ENCODE measurements at places on chromosomes 7 and 10.

DNA sequence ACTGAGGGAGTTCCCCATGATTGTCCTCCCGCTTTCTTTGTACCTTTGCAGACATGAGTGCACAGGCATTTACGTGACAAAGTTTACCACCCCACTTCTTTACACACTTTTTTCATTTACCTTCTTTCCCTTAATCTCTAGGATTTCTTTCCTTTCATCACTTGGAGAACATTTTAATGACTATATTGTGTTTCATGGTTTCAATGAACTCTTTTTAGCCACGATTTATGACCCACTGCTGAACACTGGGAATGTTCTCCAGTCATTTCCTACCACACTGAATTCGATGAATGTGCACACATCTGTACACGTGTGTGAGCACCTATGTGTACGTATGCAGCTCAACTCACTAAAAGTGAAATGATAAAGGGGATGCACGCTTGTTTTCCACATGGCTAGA lies 371.7 kb upstream of the IGFBP3 start:
- no peak for DNase-seq

DNA sequence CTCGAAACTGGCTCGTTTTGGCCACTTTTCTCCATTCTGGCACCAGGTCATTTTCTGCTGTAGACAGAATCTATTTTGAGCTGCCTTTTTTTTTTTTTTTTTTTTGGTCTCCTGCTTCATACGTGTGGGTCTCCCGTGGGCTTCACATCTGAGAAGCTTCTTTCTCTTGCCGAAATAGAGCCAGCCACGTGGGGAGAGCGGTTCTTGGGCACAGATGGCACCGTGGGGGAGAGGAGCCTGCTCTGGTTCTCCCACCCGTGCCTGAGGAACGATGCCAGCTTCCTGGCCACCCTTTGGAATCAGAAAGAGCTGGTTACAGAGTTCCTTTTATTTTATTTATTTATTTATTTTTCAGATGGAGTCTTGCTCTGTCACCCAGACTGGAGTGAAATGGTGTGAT lies 48.7 kb upstream of the OCM2 start:
- DNase-seq = no peak

GRCh38 chr7:142669074-142669654 lies 80.1 kb upstream of the PRSS1 start:
- peak; percentile 15 for DNase-seq

- DNase-seq = no peak
Observed at GRCh38 chr10:111830359-111830758, 353.2 kb downstream of the GPAM start.

DNA sequence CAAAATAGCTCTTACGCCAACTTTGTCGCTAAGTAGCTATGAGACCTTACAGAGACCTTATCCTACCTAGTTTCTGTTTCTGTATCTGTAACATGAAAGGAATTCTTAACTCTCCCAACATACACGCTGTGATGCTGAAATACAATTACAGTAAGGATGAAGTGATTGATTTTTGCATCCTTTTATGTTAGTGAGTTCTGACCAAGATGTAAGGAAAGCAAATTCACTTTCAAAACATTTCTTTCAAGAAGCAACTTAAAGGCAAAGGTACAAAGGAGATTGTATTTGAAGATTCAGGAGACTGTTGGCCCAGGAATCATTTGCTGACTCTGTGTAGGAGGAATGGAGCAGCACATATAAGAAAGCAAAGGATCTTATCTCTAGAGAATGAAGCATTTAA lies 7.1 kb upstream of the ANK3 start:
- peak; percentile 4 for DNase-seq

DNA sequence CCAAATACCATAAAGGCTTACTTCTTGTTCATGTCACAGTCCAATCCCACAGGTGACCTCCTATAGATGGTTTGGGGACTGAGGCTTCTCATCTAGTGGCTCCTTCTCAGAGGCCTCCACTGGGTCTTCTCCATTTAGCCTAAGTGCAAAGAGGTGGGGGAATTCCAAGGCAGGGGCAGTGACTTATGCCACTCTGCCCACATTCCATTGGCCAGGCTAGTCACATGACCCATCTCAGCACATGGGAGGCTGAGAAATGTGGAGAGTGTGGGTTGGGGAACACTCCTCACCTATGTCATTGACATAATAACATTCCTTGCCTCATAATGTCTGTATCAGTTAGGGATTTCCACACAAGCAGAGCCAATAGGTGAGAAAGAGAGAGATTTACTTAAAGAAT lies 104.3 kb upstream of the PLXNA4 start:
- no peak for DNase-seq

GRCh38 chr10:76303682-76304316 lies 872.4 kb downstream of the LRMDA start:
- no peak for DNase-seq
